Activated CD4-positive, alpha-beta T cell treated with anti-CD3 and anti-CD28 coated beads for 36 hours (primary cell): ENCODE measurements at places on chromosomes 1 and 21. TPM values are rescaled to one million over a fixed set of nuclear protein-coding genes. Genes with fewer than 3 reads are reported as not detected.

CRB1 gene
- 0.09 TPM for total RNA-seq

TFF2 gene
- total RNA-seq = not detected

RPL5 gene
- total RNA-seq = 1,602 TPM

OSCP1 gene
- 2.2 TPM for total RNA-seq

OR2L13 gene
- not detected for total RNA-seq

CELA2B gene
- not detected for total RNA-seq

SPRR5 gene
- total RNA-seq = not detected

GBP1 gene
- total RNA-seq = 67.6 TPM

DISP1 gene
- 1.9 TPM for total RNA-seq

CCDC185 gene
- not detected for total RNA-seq

UTS2 gene
- not detected for total RNA-seq

RABIF gene
- total RNA-seq = 7.4 TPM

TRPM2 gene
- 1.5 TPM for total RNA-seq

DNA sequence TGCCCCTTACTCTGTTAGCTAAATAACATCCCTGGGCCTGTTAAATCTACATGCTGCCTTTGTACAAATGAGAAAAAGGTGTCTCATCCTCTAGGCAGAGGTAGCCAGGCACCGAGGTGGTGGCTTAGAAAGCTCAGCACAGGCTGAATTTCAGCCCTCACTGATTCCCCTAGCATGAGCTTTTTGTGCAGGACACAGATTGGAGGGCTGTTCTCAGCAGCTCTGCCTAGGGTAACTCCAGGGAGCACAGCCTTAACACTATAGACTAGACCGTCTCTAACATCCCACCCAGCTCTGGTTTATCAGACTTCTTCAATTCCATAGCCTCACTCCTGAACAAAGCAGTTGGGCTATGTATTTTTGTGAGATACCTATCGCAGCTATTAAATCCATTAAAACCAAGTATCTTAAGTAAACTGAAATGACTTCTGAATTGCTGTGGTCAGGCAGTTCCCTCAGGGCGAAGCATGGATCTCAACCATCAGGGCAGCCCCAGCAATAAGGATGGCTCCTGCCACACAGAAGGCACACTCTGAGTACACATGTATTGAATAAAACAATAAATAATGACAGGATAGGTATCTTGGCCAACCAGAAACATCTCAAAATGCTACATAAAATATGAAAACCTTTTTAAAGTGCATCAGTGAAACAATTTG, 14.8 kb downstream of the S100A6 start:
- DNase-seq = no peak

DNA sequence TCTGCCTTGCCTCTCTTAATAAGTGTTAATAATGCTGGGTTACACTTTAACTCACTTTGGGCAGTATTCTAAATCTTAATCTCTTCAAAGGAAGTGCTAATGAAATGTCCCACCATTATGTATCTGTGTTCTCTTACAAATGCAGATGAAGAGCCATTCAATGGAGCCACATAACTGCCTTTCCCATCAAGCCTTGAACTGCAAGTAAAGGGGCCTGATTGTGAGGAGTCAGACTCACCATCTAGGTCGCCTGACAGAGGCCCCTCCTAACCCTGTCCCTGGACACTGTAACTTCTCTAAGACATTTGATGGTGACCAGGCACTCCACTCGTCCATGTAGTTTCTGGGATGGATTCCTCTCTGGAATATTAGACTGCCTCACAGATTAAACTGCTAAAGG, 329.4 kb downstream of the KIF26B start:
- no peak for DNase-seq

DNA sequence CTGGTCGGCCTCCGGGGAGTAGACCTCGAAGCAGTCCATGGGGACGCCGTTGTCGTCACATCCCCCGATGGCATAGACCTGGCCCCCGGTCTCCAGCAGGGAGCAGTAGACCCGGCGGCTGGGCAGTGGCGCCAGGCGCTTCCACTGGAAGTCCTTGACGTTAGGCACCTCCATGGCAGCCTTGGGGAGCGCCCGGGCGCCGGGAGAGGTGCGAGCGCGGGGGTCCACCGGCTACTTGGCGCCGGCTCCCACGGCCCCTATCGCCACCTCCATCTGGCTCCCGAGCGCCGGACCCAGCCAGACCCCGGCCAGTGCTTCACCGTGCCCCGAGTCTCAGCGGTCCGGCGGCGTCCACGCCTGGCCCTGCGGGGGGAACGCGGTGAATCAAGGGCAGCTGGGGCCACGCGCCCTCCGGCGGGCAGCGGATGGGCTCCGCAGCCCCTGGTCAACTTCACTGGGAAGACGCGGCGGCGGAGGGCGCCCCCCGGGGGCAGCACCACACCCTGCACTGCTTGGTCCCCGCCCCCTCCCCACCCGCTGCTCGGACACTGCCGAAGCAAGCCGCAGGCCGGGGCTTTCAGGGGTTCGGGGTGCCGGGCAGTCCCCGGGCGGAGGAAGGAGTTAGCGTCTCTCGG, 13.2 kb downstream of the KLHDC8A start:
- DNase-seq = peak; percentile 50

DNA sequence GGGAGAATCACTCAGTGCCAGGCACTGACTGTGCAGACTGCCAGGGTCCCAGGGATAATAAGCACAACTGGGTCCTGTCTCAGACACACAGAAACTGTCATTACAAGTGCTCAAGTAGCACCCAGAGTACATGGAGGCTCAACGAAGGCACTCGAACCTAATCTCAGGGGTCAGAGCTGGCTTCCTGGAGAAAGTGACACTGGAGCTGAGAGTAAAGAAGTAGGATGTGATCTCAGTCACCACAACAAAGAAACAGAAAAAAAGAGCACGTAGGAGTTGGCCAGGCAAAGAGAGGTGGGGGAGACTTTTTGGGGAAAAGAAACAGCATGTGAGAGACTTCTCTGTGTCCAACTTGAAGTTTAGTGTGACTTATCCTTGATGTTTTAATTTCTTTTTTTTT, 1.3 kb downstream of the CATSPER4 start:
- peak; percentile 42 for DNase-seq

GRCh38 chr21:44392916-44393315, 39.5 kb downstream of the TRPM2 start:
- DNase-seq = no peak

DNA sequence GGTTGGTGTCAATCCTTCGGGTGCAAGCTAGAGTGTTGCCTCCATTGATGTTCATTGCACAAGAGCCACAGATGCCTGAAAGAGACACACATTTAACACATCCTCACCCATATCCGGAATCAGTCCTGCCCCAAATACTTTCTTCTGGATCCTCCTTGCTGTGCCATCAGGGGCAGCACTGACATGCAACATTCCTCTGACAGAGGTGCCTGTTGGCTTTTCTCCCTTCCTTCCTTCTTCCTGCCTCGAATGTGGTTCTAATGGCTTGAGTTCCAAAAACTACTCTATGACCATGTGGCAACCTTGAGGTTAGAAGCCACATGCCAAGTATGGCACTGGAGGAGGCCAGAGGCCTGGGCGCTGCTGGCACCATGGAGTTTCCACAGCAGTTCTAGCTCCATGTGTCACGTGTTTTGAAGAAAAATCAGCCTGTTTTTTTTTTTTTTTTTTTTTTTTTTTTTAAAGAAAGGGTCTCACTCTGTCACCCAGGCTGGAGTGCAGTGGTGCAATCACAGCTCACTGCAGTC, 17.0 kb upstream of the ATP13A2 start:
- no peak for DNase-seq

- no peak for DNase-seq
Measured at GRCh38 chr1:199018471-199019135, 379.8 kb downstream of the PTPRC start.

DNA sequence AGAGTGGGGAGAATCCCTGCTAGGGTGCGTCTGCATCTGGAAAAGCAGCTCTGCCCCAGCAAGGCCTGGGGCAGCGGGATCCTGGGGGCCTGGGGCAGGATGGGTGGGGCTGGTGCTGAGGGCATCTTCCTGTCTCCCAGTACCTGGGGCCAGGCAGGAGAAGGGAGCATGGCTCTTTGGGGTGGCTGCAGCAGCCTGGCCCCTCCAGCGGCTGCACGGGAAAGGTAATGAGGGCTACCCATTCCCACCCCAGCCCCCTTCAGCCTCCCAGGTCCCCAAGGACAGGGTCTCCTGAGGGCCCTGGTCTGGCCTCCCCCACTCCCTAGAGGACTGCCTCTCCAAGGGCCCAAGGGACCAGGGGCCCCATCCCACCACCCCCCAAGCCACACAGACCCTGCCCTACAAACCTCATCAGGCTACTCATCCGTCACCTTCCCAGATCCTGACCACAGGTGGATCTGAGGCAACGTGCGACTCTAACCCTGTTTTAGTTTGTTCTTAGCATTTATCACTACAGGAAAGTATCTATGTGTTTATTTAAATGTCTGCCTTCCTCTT, 910 bp upstream of the ANKRD65 start:
- no peak for DNase-seq

GRCh38 chr1:164647211-164647610, 88.2 kb downstream of the PBX1 start:
- DNase-seq = no peak

DNA sequence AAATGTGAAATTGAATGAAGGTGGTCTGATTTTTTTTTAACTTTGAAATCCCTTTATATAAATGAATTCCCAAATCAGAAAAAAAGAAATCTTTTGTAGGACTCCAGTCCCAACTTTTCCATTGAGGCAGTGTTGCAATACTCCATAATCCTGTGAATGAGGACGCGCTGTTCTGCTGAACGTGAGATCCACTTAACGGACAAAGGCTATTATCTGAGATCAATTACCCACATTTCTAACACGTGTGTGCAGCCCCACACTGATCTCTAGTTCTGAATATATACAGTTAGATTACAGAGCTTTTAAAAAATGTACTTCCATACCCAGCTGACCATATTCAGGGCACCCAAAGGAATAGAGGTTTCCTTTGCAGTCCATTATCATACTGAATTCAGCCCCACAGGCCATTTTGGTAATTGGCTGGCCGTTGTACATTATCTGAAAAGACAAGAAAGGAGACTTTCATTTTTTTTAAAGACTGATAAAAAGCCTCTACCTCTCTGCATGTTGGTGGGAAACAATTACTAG, 19.0 kb downstream of the RCC2 start:
- no peak for DNase-seq

GRCh38 chr1:21289700-21290545, at the start of gene ECE1:
Gene ECE1, minus strand, starts transcription at chr1:21290463. Its CDS starts 49 bp downstream, at chr1:21290414.
- DNase-seq = peak; percentile 68

GRCh38 chr1:151512801-151513625, 1.8 kb downstream of the CGN start:
- DNase-seq = no peak

DNA sequence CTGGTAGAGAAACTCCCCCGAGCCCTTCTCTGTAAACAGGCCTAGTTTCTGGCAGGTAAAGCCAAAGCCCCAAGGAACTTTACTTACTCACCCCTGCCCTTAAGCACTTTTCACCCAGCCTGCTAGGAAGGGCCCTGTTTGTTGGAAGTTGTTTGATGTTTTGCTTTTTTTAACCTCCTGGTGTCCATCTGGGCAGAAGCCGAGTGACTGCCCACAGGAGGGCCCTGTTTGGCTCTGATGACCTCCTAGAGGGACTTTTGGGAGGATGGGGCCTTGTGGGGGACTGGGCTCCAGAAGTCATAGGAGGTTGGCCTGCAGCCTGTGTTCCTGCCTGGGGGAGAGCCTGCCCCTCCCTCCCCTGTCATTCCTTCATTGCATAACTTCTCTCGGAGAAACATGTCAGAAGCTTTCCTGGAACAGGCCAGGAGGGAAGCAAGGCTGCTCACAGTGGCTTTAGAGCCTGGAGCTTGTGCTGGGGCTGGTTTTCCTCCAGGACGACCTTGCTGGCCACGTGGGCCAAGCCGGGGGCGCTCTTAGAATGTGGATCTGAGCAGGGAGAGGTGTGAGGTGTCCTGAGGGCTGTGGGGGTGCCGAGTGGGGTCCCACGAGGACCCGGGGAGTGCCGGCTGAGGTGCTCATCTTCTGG, 33.9 kb downstream of the COQ8A start:
- peak; percentile 2 for DNase-seq

- no peak for DNase-seq
Measured at GRCh38 chr1:74429580-74429979, 82.8 kb downstream of the LRRC53 start.

- peak; percentile 78 for DNase-seq
Measured at GRCh38 chr1:37764414-37764825, 500 bp downstream of the EPHA10 start.

DNA sequence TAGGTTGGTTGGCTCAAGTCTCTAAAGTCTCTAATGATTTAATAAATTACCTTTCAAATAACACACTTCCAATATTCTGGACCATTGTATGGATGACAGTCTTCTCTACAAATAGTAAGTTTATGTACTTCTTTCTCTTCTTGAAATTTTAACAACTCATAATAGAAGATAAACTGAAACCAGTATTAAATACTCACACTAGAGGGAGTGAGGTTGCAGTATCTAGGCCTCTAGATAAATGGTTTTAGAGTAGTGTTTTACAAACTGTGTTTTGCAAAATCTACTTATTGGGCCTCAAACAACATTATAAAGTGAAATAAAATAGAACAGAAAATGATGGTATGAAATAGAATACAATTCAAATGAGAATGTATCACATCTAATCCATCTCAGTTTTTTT, 479.9 kb upstream of the BRINP3 start:
- DNase-seq = no peak

DNA sequence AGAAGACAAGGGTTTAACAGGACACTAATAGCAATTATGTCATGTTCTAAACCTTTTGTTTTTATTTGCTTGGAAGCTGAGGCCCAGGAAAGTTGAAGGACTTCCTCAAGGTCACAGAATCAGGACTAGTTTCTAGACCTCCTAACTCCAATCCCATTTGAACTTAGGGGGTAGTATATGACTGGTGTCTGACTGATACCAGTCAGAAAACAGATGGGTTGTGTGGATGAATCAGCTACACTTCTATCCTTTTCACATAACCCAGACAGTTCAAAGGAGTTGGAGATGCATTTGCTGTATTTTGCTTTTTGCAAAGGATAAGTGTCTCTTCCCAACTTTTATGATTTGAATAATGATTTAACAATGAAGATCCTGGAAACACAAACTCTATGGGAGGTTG, 322.5 kb downstream of the HLX start:
- no peak for DNase-seq

DNA sequence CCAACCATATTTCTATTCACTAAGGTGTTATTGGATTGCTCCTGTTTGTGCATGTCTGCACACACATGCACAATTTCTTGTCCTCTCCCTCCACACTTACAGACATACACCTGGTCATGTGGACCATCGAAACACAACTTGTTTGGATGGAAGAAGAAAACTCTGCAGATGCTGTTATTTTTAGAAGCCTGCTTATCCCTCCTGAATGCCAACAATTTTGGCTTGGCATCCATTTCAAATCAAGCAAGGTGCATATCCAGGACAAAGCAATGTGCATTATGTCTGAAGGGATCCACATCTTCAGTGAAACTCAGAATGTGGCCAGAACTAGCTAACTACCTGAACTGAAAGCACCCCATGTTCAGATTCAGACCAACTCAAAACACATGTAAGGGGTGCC, 98.9 kb upstream of the ADAR start:
- DNase-seq = no peak

DNA sequence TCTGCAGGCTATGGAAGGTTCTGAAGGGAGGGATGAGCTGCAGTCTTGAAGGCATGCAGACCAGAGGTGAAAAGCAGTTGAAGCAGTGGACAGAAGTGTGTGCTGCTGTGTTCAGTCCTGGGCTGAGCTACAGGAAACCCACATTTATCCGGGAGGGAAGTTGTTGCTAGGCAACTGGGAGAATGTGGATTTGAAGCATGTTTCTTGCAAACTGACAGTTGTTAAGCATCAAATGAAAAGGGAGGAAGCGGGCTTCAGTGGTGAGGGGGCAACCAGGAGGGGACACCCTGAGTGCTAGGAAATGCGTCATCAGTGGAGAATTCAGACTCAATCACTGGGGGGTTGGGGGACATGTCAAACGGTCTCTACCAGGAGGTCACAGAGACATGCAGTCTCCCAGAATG, 28.7 kb downstream of the ABCA4 start:
- DNase-seq = no peak
